RPMI8226 (cell line): ENCODE measurements at places on chromosomes 2 and 18.

GRCh38 chr2:48122166-48122565 lies 215.9 kb upstream of the FBXO11 start:
- no peak for DNase-seq

GRCh38 chr18:12253663-12254135 lies 462 bp upstream of the CIDEA start:
- DNase-seq, result no peak

- peak; percentile 78 for DNase-seq
Observed at GRCh38 chr2:231482806-231483391, 18.6 kb upstream of the NCL start.

DNA sequence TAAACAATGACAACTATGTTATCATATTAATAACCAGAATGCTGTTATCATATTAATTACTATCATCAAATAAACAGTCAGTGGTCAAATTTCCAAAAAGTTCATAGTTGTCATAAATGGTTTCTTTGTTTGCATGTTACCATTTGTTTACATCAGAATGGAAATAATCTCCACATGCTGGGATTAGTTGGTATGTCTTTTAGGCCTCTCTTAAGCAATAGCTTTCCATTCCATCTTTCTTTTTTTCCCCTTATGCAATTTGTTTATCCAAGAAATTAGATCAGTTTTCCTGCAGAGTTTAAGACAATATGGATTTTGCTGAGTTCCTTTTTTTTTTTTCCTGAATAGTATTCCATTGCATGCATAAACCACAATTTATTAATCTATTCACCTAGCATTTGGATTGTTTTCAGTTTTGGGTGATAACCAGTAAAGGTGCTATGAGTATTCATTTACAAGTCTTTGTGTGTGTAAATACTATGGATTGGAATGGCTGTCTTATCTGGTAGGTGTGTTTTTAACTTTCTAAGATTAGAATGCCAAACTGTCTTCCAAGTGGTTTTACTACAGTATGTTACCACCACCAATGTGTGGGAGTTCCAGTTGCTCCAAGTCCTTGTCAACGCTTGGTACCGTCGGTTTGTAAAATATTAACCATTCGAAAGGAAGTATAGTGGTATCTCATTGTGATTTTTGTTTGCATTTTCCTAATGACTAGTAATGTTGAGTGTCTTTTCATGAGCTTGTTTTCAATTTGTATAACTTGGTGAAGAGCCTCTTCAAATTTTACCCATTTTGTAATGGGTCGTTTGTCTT lies 33.3 kb upstream of the TXNDC2 start:
- no peak for DNase-seq

- no peak for DNase-seq
Observed at GRCh38 chr18:48659188-48660009, 120.6 kb downstream of the CTIF start.

GRCh38 chr2:207787800-207788199 lies 18.1 kb upstream of the FZD5 start:
- no peak for DNase-seq

DNA sequence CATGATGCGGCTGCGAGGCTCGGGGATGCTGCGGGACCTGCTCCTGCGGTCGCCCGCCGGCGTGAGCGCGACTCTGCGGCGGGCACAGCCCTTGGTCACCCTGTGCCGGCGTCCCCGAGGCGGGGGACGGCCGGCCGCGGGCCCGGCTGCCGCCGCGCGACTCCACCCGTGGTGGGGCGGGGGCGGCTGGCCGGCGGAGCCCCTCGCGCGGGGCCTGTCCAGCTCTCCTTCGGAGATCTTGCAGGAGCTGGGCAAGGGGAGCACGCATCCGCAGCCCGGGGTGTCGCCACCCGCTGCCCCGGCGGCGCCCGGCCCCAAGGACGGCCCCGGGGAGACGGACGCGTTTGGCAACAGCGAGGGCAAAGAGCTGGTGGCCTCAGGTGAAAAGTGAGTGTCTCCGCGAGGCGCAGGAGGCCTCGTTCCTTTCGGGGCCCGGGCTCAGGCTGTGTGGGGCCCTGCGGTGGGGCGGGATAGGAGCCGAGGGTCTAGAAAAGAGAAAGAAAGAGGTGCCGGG lies 520 bp downstream of the GLS start:
- peak; percentile 56 for DNase-seq

- no peak for DNase-seq
Observed at GRCh38 chr2:126655500-126656430, at the start of gene GYPC. GYPC (plus strand) TSS chr2:126656158; CDS start chr2:126656264, 106 bp downstream.

DNA sequence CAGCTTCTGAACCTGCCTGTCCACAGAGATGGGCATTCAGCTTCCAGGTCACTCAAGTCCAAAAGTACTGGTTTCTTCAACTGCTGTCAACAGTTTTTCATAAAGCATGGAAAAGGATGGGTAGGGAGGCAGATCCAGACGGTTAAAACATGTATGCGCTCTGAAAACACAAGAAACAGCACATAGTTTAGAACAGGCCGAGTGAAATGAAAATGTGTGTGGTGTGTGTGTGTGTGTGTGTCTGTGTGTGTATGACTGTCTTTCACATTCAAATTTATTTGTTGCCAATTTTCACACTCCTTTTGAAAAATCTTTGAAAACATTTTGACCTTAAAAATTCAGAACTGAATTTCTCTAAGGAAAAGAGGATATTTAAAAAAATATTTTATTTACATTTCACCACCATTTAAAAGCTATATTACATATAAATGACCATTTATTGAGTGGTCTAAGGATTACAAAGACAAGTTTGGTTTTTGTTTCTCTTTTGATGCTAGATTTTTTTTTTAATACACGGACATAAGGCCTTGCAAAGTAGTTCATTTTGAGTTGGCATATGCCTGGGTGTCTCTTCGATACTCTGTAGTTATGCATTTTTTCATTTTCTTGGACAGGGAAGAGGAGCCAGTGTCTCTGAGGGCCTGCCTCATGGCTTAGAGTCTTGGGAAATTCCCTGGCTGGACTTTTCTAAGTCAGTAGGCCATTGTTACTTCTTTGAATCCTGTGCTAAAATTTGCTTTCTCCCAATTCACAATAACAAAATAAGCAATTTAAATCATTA lies 30.0 kb upstream of the STK17B start:
- no peak for DNase-seq

GRCh38 chr2:15421753-15422152 lies 139.4 kb downstream of the NBAS start:
- DNase-seq, result no peak

DNA sequence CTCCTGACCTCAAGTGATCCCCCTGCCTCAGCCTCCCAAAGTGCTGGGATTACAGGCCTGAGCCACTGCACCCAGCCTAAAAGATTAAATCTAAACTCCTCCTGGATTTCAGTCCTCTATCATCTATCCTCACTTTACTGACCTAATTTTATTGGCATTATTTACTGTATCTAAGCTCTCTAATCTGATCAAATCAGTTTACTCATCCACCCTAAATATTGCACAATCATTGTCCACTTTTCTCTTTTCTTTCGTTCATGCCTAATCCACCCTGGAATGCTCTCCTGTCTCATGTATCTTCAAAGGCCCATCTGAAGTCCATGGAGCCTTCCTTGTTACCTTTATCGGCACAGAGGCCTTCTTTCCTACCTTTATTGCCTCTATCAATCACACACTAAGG lies 31.6 kb upstream of the GPR155 start:
- DNase-seq, result no peak

DNA sequence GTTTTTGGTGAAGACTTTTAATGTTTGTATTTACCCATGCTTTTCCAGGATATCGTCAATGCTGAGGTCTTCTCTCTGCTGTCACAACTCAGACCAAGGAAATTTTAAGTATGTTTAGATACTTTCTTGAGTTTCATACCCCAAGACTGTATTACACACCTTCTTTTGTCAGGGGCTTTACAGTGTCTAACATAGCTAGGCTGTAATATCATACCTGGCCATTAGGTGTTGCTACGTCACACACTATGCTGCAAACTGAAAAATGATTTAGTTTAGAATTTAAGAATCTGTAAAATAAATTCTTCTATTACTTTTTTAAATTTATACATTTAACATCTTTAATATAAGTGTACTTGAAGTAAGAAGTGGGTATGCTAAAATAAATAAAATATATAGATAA lies 358.4 kb upstream of the NRP2 start:
- DNase-seq, result no peak

- no peak for DNase-seq
Observed at GRCh38 chr2:71634567-71634966, 181.2 kb downstream of the DYSF start.

DNA sequence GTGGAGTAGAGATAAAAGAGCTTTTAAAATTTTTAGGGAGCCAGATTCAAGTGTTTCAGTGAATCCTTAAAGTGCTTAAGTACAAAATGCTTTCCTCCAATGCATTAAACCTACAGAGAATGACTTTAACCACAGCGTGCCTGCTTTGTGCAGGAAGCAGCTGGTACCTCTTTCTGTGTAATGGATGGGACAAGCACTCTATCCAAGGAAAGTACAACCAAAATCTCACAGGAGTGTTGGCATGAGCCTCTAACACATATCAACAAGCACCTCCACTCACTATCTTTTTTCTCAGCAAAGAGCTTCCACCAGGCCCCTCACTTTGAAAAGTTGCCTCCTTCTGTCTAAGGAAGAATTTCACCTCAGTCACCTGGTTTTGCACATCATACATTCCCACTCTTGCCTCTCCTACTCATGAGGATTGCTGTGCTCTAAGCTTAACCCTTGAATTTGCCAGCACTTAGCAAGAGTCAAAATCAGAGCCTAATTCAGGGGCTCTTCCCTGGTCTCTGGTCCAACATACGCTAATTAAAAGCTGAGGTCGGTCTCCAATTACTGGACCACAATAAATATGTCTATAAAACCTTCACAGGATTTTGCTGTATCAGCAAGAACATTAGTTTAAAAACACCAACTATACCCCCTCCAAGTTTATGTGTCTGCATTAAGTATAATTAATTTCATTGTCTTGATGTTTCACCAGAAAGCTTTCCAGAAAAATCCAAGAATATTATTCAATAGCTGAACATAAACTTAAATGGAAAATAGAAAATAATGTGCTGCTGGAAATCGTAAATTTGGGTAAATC lies 68.9 kb downstream of the ZNF521 start:
- DNase-seq, result no peak

DNA sequence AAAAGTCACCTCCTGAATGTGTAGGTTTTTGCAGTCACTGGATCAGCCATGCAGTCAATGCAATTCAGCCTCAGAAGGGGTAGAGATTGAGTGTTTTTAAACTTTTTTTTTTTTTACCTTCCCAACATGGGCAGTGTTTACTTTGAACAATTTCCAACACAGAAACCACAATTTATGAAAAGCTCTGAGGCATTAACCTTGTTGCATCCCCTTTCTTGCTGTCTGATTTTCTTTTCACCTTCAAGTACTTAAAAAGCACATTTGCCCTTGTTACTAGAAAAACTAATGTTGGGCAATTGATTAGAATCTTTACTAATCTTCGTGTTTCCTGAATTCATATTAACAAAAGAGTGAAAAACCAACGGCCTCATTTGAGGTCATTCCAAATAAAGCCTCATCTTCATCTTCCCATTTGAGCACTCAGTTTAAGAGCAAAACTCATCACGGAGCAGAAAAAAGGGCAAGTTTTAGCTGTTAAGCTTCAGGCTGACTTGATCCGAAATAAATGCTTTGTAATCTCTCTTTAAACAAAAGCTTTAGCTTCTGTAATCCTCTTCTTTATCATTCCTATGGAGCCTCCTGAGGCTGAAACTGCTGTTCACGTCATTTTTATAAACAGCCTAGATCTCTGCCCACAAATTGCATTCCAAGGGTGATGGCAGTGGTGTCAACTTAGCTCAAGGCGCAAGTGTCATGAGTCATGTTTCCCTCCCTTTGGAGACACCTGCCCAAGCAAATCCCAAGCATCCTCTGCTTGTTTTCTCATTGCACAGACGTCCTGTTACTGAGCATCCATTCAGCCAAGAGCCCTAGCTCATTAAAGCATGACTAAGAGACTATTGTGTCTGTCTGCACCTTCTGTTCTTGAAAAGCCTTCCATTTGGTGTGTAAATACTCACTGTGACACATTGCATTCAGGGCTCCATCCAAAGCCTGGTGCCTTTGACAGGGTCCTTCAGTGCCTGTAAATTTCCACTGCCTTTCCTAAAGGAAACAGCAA lies 107.7 kb downstream of the HNMT start:
- no peak for DNase-seq

DNA sequence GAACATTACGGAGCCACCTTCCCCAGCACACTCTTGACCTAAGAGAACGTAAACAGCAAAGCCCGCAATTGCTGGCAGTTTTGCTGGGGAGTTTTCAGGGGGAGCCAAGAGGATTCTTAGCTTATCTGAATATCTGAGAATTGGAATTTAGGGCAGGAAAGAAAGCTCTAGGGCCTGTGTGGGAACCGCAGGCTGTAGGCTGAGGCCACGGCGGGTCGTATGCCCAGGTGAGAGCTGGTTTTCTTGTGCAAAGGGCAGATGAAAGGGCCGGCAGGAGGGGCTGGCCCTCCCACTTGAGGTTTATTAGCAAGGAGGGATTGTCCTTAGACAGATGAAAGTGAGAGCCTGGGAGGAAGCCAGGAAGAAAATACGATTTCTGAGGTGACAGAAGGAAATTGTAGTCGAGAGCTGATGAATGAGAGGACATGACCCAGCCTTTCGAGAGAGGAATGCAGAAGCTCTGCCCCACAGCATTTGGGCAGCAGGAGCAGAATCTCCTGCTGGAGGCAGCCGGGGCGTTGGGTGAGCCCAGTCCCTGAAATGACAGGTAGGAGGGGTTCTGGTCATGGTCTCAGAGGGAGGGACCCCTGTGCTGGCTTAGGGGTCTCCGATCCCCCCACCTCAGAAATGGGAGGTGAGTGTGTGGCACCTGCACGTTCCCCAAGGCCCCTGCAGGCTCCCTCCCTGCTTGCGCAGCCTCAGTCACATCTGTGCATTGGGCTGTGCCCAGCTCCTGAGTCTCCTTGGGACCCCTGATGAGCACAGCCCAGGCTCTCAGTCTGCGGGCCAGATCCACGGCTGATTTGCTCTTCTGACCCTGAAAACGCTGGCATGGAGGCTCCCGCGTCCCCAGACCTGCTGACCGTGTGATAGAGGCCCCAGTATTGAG lies 61.1 kb downstream of the CABLES1 start:
- no peak for DNase-seq

DNA sequence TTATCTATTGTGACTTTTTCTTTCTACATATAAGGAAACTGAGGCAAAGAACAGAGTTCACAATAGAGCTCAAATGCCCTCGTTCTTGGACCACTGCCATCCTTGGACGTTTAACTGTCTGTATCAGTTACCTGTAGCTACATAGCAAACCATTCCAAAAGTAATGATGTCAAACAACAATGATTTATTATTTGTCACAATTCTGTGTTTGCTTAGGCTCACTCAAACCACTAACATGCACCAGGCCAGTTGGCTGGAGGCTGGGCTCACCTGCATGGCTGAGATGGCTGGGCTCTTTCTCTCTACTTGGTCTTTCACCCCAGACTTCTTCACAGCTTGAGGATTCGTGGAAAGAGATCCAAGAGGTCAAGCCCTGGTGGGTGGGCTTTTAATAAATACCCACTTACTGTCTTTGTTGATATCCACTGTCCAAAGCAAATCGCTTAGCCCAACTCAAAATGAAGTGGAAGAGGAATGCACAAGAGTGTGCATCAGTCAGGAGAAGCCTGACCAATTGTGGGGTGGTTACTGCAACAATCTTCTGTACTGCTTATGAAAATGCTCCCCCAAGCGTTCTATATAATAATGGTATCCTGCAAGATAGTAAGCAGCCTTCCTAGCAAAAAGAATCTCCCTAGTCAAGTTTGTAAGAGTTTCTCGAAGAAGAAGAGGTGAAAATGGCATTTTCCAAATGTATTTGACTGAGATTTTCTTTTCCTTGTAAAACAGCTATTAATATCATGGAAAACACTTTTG lies 163.5 kb upstream of the NT5C1B start:
- peak; percentile 9 for DNase-seq
